ENCODE measurements at places on chromosomes 11 and 22.

- DNase-seq, result no peak
These were observed 11.7 kb downstream of the CBLIF start for GRCh38 chr11:59833602-59834001.

DNA sequence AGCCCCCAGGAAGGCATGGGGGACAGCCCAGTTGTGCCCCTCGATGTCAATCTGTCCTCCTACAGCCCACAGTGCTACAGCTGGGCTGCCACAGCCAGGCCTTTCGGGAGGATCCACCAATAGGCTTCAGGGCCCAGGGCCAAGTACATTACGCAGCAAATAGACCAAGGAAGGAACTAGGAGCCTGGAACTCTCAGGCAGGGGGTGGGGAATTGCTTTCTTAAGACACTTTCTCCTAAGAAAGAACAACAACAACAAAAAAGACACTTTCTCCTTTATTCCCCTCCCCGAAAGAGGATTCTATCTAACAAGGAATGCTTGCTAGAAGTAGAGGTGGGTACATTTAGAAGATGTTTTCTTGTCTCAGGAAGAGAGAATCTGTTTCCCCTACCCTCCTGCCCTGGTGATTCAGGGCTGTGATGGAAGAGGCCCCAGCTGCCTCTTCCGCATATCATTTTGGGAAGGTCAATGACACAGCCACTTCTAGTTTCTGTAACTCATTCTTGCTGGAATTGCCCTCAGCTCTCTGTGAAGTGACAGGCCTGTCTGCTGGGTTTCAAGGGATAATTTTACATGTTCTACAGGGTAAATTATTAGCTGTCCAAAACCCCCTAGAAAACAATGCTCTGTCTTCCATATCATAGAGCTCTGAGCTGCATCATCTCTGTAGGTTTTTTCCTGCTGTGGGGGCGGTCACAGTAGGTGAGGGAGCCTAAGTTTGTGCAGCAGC is 6.0 kb upstream of the MALAT1 start:
- DNase-seq, result no peak

- DNase-seq, result no peak
These were observed at the start of gene NAALAD2 for GRCh38 chr11:90134478-90135003. TSS of gene NAALAD2 (plus strand) at chr11:90134663. CDS start at chr11:90134759, 96 bp downstream.

DNA sequence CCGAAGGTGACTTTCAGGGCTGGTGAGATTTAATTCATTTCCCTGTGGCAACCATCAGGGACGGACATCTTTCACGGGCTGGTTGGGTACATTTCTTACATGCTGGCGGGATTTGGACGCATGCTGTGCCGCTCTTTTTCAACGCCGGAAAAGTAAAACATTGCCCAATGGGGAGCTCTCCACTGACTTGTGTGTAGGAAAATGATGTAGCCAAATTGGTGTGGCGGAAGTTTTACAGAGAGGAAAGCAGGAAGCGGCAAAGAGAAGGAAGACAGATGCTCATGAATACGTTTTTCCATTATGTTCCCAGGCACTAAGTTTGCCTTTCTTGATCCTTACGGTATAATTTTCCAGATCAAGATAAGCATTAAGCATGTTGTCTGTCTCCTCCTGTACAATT is 375.8 kb downstream of the NTM start:
- DNase-seq, result no peak

DNA sequence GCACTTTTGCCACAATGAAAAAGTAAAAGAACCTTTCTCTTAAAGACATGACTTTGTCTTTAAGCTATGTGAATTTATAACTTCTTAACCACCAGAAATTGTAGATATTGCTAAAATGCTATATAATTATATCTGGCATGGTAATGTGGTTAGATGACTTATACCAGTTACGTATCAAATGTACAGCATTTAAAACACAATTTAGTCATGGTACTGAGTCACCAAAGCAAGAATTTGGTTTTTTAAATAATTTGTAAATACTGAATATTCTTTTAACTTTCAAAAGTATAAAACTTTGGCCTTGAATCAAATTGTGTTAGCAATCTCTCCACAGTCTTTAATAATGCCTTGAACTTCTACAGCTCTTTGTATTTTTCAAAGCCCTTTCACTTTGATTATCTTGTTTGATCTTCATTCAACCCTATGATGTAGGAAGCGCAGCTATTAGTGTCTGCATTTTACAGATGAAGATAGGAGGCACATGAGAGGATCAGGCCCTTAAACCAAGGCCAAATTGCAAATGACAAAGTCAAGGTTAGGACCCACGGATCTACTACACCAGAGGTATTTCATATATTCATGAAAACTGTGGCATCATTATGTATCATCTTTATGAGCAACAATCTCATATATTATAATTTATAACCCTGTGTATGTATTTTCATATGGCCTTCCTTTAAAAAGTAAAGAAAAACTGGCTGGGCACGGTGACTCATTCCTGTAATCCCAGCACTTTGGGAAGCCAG is 4.4 kb upstream of the SYTL2 start:
- no peak for DNase-seq

DNA sequence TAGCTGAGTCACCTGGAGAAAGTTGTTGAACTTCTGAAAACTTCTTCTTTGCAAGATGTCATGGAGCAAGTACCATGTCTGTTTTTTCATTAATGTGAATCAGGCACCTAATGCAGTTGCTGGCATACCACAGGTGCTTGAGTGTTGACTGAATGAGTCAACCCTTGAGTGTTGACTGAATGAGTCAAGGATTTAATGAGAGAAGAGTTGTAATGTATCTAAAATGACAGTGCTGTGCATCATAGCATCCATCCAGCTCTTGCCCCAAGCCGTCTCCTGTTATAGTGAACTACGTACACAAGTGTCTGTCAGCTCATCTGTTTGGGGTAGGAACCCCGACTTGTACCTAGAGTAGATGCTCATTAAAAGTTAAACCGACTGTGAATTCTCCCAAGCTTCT is 93.1 kb downstream of the CWC15 start:
- DNase-seq, result no peak

GRCh38 chr11:112037527-112037926 is 12.3 kb downstream of the DLAT start:
- DNase-seq, result no peak

DNA sequence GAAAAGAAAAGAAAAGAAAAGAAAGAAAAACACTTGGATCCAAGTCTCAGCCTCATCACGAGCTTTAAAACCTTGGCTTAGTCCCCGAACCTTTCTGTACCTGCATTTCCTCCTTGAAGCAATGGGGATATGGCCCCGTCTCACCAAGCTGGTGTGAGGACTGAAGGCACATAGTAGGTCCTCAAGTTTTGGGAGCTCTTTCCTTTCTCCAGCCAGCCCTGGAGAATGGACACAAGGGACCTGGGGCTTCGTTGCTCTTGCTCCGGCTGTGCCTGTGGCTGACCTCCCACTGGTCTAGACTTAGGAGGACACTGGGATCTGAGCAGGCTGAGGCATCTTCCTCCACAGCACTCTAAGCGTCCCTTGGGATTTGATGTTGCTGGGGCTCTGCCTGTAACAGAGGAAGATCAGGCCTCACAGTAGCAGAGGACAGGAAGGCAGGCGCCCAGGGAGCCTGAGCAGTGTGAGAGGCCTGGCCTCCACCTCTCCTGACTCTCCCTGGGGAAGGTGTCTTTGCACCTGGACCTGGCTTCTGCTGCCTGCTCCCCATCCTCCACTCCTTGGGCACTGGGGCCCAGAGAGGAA is 32.8 kb downstream of the KCNC1 start:
- DNase-seq, result no peak

DNA sequence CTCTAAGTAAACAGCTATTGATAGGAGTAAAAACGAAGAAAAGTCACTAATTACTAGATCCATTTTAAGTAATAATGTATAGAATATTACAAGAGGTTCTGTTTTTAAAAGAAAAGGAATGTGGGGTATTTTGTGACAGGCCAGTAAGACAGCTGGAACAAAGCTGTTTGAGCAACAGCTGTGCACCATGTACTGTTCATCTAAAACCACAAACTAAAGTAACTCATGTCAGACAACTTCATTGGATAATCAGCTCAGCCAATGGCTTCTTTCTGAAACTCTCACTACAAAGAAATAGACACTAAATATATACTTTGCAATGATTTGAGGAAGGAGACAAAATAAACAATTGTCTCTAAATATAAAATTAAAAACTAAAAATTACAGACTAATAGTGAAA is 16.1 kb downstream of the RRAS2 start:
- DNase-seq, result no peak

- DNase-seq, result no peak
These were observed 90.8 kb upstream of the PARVA start for GRCh38 chr11:12286606-12287005.

DNA sequence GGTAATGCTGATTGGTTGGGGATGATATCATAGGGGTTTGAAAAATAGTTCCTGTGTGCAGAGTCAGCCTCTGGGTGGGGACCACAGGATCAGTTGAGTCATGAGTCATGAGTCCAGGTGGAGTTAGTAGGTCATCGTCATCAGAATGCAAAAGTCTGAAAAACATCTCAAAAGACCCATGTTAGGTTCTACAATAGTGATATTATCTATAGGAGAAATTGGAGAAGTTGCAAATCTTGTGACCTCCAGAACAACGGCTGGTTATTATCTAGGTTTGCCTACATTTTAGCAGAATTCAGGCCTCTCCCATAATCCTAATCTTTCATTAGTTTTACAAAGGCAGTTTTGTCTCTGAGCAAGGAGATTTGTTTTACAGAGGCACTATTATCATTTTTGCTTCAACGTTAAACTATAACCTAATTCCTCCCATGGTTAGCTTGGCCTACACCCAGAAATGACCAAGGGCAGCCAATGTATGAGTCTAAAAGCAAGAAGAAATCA is 38.9 kb downstream of the MS4A2 start:
- DNase-seq, result no peak
